CD4-positive, alpha-beta T cell treated with Interleukin-4 for 1 hour (primary cell): ENCODE measurements at places on chromosomes 4 and X.

GRCh38 chr4:98305576-98305975 is 44.4 kb downstream of the RAP1GDS1 start:
- DNase-seq = no peak

- no peak for DNase-seq
Measured at GRCh38 chr4:11710453-11711093, 281.9 kb upstream of the HS3ST1 start.

GRCh38 chr4:177283167-177283566 is 26.5 kb upstream of the NEIL3 start:
- no peak for DNase-seq

GRCh38 chr4:37620176-37620575 is 66.0 kb downstream of the RELL1 start:
- no peak for DNase-seq

GRCh38 chr4:74202062-74202586 is 44.2 kb downstream of the MTHFD2L start:
- DNase-seq = no peak

- no peak for DNase-seq
Measured at GRCh38 chr4:54572152-54572542, 85.6 kb upstream of the KIT start.

- no peak for DNase-seq
Measured at GRCh38 chr4:6773616-6774540, 8.6 kb upstream of the KIAA0232 start.

DNA sequence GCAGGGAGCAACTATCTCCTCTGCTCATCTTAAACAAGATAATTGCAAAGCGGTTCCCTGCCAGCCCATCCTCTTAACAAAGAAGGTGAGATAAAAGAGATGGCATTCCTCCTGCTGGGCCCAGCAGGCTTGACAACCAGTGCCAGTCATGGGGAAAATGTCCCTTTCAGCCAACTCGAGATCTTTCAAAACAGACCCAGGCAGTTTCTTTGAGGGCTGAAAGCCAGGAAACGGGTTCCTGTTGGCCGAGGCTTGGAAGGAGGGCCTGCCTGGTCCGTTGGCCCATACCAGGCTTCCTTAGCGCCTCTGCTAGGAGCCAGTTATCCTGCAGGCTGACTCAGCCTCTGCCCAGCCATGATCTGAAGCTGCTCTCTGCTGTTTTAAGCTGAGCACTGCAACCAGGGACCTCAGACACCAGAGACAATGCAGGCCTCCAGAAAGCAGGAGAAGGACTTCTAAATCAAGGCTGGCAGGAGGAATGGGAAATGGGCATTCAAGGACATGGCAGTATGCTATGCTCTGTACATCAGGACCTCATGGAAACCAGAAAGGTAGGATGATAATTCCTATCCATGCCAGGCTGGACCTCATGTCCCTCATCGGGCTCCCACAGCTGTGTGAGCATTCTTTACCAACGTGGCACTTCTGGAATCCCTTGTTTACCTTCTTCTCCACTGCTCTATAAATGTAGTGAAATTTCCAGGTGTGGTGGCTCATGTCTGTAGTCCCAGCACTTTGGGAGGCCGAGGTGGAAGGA is 42.4 kb upstream of the SLC2A9 start:
- DNase-seq = no peak

GRCh38 chr4:24915121-24915922 is 2.5 kb upstream of the CCDC149 start:
- DNase-seq = no peak

DNA sequence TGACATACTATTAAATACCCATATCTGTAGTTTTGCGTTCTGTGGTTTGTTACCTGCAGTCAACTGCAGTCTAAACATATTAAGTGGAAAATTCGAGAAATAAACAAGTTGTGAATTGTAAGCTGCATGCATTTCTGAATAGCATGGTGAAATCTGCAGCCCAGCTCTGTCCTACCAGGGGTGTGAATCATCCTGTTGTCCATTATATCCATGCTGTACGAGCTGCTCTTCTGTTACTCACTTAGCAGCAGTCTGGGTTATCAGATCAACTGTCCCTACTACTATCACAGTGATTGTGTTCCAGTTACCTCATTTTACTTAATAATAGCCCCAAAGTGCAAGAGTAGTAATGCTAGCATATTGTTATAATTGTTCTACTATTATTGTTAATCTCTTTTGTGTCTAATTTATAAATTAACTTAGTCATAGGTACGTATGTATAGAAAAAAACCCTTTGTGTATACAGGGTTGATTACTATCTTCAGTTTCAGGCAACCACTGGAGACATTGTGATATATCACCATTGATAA is 173.7 kb upstream of the FAT4 start:
- no peak for DNase-seq

DNA sequence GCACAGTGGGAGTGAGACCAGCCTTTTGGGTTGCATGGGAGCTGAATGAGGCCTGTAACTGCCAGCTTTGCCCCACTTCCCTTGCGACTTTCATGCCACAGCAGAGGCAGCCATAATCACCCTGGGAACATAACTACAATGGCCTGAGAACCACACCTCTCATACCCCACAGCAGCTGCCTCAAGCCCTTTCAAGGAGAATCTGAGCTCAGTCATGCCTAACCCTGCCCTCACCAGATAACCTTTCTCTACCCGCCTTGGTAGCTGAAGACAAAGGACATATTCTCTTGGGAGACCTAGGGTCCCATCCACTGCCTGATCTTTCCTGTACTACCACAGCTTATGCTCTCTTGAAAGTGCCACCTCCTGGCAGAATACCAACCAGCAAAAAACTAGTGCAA is 599.9 kb upstream of the IGFBP7 start:
- no peak for DNase-seq

DNA sequence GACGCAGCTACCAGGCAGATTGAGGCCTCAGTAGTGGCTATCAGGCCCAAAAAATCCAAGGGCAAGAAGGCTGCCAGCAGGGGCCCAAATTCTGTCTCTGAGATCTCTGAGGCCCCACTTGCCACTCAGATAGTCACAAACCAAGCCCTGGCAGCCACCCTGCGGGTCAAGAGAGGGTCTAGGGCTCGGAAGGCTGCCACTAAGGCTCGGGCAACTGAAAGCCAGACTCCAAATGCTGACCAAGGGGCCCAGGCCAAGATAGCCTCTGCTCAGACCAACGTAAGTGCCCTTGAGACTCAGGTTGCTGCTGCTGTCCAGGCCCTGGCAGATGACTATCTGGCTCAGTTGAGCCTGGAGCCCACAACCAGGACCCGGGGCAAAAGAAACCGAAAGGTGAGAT is 2.8 kb downstream of the TRO start:
- no peak for DNase-seq

- DNase-seq = no peak
Measured at GRCh38 chrX:132853040-132853439, 105.4 kb downstream of the HS6ST2 start.

DNA sequence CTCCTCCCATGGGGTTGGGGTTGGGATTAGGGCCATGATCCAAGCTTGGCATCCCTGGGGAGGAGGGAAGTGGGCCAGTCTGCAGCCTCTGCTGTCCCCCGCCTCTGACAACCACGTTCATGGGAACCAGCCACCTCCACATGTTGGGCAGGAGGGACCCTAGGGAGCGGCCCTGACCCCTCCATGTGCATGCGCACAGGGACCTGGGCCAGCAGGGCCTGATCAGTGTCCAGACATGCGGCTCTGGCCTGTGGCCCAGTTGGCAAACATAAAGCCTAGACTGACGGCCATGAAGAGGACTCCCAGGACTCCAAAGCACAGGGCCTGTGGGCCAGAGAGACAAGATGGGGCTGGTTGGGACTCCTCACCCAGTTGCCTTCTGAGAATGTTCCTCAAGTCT is 11.3 kb downstream of the SLC38A5 start:
- no peak for DNase-seq

- no peak for DNase-seq
Measured at GRCh38 chr4:32440391-32440790, 1720.2 kb downstream of the PCDH7 start.

GRCh38 chrX:140713174-140713539 is 3.6 kb downstream of the LINC00632 start:
- no peak for DNase-seq

GRCh38 chrX:123648028-123648810 is 84.6 kb downstream of the THOC2 start:
- peak; percentile 12 for DNase-seq

DNA sequence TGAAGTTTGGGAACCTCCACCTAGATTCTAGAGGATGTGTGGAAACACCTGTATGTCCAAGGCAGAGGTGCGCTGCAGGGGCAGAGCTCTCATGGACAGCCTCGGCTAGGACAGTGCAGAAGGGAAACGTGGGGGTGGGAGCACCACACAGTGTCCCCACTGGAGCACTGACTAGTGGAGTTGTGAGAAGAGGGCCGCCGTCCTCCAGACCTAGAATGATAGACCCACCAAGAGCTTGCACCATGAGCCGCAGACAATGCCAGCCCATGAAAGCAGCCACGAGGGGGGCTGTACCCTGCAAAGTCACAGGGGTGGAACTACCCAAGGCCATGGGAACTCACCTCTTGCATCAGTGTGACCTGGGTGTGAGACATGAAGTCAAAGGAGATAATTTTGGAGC is 274.5 kb upstream of the FMR1 start:
- no peak for DNase-seq

GRCh38 chr4:40173470-40173875 is 23.4 kb upstream of the RHOH start:
- no peak for DNase-seq

DNA sequence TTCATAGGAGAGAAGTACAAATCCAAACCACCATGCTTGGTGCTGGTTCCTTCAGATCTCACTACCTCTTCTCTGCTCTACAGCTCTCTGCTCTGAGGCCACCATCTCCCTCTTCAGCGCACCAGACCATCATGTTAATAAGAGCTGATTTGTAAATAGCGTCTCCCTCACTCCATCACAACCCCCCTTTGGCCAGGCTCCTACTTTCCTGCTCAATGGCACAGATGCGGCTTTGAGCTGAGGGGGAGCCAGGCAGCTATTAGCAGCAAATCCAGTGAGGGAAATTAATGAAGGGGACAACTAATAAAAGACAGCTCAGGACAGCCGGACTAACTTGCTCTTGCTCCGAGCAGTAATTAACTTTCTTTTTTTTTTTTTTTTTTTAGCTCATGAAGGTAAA is 13.1 kb downstream of the NEUROG2 start:
- no peak for DNase-seq

DNA sequence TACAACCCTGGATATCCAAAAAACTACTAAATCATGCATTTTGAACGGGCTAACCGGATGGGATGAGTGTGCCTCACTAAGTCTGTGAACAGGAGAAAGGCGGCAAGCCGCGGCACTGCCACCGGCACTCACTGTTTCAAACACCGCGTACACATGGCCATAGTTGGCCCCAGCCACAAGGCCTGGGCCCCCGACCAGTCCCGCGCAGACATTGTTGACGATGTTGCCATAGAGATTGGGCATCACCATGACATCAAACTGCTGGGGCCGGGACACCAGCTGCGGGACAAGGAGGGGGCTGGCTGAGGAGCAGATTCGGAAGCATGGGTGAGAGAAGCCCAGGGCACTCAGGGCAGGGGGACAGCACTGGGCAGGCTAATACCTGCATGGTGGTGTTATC is 5.8 kb downstream of the SRPK3 start:
- DNase-seq = no peak

GRCh38 chr4:30181512-30181911 is 538.7 kb upstream of the PCDH7 start:
- no peak for DNase-seq

GRCh38 chrX:22699581-22700091 is 300.1 kb upstream of the DDX53 start:
- DNase-seq = no peak

DNA sequence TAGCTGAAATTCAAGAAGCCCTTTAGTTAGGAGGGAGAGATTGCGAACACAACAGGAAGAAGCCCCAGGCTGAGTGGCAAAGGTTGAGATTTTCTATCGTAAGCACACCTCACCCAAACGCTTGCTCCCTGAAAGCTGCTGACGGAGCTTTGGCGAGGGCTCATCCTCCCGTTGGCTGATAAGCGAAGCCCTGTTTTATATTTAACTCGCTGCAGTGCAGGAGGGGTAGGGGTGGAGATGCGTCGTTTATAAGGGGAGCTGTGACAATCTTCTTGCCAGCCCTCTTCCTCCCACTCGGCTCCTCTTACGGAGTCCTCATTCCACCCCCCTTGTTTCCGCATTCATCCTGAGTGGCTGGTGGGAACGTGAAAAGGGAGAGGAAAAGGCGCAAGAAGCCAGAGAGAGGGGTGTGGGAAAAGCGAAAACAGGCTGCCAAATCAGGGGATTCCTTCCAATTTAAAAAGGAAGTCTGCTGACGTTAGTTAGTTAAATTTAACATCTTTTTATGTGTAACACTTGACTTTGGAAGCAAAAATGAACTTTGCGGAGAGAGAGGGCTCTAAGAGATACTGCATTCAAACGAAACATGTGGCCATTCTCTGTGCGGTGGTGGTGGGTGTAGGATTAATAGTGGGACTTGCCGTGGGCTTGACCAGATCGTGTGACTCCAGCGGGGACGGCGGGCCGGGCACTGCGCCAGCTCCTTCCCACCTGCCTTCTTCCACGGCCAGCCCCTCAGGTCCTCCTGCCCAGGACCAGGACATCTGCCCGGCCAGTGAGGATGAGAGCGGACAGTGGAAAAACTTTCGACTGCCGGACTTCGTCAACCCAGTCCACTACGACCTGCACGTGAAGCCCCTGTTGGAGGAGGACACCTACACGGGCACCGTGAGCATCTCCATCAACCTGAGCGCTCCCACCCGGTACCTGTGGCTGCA is at the start of gene ENPEP:
Gene ENPEP, plus strand, starts transcription at position 275 of the 938 bp plus-strand sequence. Its CDS starts 260 bp downstream, at position 535.
- no peak for DNase-seq

DNA sequence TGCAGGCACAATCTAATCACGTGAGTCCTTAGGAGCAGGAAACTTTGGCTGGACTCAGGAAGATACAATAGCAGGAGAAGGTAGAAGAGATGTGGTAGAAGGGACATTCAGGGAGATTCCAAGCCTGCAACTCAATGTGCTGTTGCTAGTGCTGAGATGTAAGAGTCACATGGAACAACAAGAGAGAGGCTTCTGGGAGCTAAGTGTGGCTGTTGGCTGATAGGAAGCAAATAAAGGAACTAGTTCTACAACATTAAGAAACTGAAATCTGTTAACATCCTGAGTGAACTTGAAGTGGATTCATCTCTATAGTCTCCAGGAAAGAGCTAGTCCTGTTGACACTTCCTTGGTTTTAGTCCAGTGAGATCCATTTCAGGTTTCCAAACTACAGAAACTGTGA is 1207.4 kb downstream of the ADGRL3 start:
- DNase-seq = no peak
